Natural killer cell treated with Interleukin-12 subunit alpha and Interleukin-12 subunit beta and Interleukin-15 and Interleukin-18, amount 100 ng/mL, for 72 hours (primary cell): ENCODE measurements at places on chromosomes 1 and 21. TPM values are rescaled to one million over a fixed set of nuclear protein-coding genes. Genes with fewer than 3 reads are reported as not detected.

The C1orf185 gene
- not detected for total RNA-seq

DNA sequence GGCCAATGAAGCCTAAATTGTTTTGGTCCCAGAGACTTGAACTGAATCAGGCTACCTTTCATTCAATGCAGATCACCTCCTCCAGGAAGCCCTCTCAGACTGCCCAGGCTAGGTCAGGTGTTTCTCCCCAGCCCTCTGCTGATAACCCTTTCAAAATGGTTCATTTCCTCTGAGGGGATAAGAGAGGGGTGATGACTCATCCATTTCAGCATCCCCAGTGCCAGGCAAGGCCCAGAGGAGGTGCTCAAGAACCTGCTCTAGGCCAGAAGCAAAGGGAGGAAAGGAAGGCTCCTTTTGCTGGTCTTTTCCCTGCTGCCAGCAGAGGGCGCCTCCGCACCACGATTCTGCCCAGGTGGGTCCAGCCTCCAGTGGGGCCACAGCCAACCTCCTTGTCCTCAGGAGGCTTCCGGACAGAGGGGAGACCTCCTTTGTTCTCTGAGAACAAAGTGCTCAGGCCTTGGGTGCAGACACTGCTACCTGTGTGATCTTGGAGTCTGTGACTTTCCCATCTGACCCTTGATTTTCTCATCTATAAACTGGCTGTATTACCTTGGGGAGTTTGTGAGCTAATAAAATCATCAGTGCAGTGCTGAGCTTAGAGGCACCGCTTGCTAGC lies 45.3 kb upstream of the ARHGEF10L start:
- DNase-seq, result peak; percentile 65

The KRTAP21-2 gene
- total RNA-seq, result not detected

DNA sequence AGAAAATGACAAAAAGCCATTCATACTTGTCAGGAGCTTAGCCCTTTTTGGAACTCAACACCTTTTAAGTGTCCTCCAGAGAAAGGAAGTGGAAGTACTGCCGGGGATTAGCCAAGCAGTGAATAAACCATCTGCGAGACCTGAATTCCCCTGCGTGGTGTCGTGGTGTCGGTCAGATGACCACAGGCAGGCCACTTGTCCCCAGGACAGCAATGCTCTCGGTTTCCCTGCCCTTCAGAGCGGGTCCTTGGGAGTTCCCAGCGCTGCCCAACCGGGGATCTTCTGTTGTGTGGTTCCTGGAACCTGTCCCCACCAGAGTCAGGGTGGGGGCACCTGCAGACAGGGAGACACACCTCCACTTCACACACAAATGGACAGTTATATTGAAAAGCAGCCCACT lies 9.2 kb downstream of the GPR157 start:
- DNase-seq, result no peak

DNA sequence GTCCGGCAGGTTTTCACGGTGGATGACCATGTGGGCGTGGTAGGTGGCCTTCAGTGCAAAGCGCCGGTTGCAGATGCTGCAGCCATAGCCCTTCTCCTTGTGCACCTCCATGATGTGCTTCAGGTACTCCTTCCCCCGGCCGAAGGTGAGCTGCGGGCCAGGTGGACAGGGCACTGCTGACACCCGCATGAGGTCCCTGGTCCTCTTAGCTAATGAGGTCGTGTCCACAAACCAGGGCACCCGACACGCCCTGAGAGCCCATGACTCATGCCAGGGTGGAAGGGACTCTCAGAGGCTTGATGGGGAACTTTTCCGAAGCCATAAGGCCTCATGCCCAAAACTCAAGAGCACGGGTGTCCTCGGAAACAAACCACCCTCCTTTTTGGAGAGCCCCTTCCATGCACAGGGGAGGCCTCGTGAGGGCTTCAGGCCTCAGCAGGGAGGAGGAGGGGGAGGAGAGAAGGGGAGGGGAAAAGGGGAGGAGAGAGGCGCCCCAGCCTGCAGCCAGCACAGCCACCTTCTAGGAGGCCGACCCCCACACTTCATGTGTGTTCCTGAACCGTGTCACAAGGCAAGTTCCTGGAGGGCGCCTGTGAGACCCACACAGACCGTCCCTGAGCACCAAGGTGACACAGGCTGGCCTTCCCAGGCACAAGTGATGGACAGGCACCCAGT lies 54.4 kb upstream of the RIPK4 start:
- no peak for DNase-seq

GRCh38 chr1:67171574-67171955 lies 5.3 kb downstream of the IL23R start:
- no peak for DNase-seq

The SLC45A1 gene
- total RNA-seq, result 0.26 TPM

DNA sequence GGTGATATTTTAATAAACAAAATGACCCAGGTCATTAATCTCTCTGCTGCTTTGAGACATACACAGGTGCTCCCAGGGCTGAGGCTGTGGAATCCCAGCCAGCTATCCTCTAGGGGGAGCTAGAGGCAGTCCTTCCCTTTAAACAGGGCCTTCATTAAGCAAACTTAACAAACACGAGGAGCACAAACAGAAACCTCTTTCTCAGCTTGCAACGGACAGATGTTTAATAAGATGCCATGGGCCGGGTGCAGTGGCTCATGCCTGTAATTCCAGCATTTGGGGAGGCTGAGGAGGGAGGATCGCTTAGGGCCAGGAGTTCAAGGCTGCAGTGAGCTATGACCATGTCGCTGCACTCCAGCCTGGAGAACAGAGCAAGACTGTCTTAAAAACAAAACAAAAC lies 106.7 kb downstream of the HIVEP3 start:
- DNase-seq, result no peak

DNA sequence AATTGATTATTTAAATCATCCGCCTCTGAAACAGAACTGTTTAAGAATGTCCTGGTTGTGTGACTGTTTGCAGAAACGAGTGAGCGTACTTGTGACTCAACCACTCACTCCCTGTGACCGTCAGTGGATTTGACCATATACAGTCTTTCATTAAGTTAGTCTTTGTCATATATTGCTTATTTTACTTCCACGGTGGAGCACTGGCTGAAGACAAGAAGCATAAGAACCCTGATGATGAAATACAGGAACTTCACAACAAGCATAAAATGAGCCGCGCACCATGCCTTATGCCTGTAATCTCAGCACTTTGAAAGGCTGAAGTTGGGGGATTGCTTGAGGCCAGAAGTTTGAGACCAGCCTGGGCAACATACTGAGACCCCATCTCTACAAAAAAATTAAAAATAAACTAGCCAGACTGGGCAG lies 194.0 kb downstream of the TOMM20 start:
- no peak for DNase-seq

The PLPP3 gene
- total RNA-seq, result 0.12 TPM

DNA sequence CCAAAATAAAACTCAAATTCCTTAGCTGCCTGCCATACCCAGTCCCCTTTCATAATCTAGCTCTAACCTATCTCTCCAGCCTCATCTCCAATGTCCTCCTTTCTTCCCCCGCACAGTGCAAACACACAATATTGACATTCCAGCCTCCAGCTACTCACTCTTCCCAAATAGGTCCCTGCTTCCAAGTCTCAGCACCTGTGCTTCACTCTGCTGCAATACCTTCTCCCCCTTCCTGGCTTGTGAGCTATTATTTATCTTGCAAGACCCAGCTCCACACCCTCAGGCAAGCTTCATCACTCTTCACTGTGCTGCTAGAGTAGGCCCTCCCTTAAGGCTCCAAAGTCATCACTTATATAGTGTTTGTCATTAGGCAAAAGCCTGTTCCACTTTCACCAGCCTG lies 9.7 kb downstream of the PLPP3 start:
- DNase-seq, result no peak

- DNase-seq, result no peak
Measured at GRCh38 chr21:18468790-18469189, 65.2 kb upstream of the TMPRSS15 start.

The KDF1 gene
- not detected for total RNA-seq

The AGMAT gene
- 8.6 TPM for total RNA-seq

GRCh38 chr1:200206761-200207160 lies 179.3 kb downstream of the NR5A2 start:
- DNase-seq, result no peak

DNA sequence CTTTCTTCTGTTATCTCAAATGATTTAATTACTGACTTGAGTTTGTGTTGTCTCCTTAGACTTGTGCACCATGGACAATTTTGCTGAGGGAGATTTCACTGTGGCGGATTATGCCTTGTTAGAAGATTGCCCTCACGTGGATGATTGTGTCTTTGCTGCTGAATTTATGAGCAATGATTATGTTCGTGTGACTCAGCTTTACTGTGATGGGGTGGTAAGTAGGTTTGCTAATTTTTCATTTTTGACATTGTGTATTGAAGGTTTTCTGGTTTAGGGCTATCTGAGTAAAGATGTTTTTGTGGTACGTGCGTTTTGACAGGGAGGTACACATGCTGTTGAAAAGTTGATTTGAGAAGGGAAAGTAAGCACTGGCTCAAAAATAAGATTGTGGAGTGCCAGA lies 14.1 kb downstream of the TTC3 start:
- DNase-seq, result no peak

DNA sequence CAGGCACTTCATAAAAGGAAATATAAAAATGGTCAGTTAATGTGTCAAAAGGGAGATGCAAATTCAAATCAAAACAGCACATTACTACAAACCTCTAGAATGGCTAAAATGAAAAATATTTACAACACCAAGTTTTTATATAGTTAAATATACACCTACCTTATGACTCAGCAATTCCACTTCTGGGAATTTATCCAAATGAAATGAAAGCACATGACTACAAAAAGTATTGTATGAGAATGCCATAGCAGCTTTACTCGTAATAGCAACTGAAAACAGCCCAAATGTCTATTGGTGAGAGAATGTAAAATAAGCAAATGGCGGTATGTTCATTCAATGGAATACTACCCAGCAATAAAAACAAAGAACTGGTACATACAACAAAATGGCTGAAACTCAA lies 175.8 kb upstream of the SPAG17 start:
- no peak for DNase-seq
